ENCODE measurements at places on chromosomes 11 and 22. TPM values are rescaled to one million over a fixed set of nuclear protein-coding genes. Genes with fewer than 3 reads are reported as not detected.

The SCUBE1 gene
- polyA plus RNA-seq = not detected

The NOX4 gene
- polyA plus RNA-seq = not detected

The TIMM10B gene
- 33.8 TPM for polyA plus RNA-seq

The RPS13 gene
- 841 TPM for polyA plus RNA-seq

The LMO1 gene
- 2.1 TPM for polyA plus RNA-seq

The APOL4 gene
- not detected for polyA plus RNA-seq

The DMC1 gene
- not detected for polyA plus RNA-seq

The PNPLA3 gene
- polyA plus RNA-seq = 0.11 TPM

The MIAT gene
- 20.1 TPM for polyA plus RNA-seq

The P2RY6 gene
- polyA plus RNA-seq = not detected

The LGR4 gene
- polyA plus RNA-seq = 137 TPM

The OR52B2 gene
- polyA plus RNA-seq = not detected

Measured in Purkinje cell (primary cell).